ENCODE measurements at places on chromosomes 6 and 20.

GRCh38 chr20:34922654-34923381 is 32.8 kb downstream of the GSS start:
- DNase-seq = no peak

DNA sequence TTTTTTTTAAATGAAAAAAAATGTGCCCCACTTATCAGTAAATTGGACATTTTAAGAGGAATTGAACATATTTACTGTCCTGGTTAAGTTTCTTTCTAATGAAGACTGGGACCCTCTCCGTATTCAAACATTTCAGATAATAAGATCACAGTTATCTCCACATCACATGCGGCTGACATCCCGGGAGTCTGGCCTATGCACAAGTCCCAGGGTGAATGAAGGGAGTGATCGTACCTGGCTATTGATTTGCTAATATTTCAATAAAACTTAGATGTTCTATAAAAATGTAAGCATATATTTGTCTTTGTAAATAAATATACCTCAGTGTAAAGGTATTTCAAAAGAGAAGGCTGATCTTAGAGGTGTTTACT is 58.1 kb downstream of the FOXC1 start:
- no peak for DNase-seq

DNA sequence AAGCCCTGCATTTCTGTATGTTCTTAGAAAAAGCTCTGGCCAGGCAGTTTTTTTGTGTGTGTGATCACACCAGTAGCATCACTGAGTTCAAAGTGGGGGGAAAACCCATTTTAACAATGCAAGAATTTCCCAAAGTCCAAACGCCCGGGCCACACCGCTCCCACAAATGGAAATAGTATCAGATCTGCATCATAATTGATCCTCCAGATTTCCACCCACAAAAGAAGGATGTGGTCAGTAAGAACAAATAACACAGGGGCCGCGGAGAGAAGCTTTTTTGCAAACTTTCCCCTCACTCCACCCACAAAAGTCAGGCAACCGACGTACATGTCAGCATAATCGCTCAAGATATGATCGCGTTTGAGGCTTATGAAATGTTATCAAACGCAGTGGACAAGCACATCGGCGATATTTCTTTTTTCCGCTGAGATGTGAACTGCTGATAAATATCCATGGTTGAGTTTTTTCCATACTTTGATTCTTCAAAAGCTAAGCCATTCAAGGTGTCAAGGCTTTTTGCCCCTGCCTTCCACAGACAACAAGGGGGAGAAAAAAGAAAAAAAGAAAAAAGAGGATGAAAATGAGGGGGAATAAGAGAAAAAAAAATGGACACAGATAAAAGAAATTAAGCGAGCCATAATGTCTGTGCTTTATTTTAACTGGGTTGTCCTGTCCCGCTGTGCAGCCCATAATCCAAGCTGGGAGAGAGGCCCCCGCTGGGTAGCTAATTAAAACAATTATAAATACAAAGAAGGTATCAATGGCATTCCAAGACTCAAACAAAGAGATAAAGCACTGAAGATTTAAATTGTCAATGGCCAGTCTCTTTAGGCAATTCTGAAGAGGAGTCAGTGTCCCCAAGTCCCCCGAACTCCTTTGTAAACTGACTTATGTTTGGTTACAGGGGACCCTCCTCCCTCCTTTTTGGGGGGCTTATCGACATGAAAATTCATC is 143.5 kb downstream of the ZFP64 start:
- DNase-seq = peak; percentile 67

GRCh38 chr6:114052141-114052540 is 81.2 kb upstream of the HDAC2 start:
- DNase-seq = no peak

- DNase-seq = no peak
Measured at GRCh38 chr20:5835321-5835821, 85.2 kb downstream of the SHLD1 start.

GRCh38 chr6:25535632-25536225 is 116.3 kb upstream of the SCGN start:
- no peak for DNase-seq

GRCh38 chr6:54805077-54805476 is 41.5 kb upstream of the FAM83B start:
- DNase-seq = no peak

DNA sequence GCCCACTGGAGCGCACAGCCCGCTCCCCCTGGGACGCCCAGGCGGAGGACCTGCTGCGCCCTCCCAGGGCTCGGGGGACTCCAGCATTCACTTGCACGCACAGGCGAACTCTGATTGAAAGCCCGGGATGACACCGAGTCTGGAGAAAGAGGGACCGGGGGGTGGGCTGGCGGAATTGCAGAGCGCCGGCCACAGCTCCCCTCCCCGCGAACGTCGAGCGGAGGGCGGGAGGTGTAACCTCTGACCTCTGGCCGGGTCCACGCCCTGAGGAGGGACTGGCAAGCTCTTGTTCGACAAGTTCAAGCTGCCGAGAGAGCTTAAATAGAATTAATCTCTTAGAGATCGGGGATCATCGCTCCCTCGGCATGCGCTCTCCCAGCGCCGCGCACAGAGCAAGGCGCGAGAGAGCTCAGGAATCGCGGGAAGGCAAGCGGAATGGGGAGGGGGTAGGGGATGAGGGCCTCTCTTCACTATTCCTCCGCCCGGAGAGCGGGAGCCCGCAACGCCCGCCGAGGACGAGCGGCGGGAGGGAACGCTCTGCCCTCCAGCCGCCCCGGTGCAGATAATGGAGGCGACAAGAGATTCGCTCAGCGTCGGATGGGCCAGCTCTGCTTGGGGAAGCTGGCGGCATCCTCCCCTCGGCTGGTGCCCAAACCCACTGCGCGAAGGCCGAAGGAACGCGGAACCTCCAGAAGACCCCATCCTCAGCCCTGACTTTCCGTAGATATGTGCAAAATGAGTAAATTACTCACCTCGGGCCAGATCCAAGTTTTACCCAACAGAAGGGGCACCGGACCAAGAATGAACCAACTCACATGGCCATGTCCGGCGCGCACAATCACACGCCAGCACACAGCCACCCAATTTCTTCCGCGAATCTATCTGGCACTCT is 761 bp upstream of the NR2E1 start:
- DNase-seq = no peak

GRCh38 chr20:17699931-17700351 is at the start of gene BANF2:
Gene BANF2 (plus strand): TSS chr20:17699966. CDS start chr20:17725026, 25,060 bp downstream.
- no peak for DNase-seq

DNA sequence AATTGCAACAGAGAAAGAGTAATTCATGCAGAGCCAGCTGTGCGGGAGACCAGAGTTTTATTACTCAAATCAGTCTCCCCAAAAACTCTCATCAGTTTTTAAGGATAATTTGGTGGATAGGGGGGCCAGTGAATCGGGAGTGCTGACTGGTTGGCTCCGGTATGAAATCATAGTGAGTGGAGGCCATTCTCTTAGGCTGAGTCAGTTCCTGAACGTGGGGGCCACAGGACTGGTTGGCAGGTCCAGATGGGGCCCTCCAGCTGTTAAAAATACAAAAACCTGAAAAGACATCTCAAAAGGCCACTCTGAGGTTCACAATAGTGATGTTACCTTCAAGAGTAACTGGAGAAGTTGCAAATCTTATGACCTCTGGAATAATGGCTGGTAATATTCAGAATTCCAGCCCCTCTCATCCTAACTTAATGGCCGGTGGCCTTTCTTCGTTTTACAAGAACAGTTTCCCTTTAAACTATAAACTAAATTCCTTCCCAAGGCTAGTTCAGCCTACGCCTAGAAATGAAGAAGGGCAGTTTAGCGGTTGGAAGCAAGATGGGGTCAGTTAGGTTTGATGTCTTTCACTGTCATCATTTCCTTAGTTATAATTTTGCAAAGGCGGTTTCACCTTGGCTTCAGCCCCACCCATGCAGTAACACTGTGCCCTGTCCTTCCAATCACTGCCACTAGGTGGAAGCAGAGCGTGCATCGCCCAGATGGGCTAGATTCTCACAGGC is 6.8 kb upstream of the MICA start:
- peak; percentile 90 for DNase-seq

DNA sequence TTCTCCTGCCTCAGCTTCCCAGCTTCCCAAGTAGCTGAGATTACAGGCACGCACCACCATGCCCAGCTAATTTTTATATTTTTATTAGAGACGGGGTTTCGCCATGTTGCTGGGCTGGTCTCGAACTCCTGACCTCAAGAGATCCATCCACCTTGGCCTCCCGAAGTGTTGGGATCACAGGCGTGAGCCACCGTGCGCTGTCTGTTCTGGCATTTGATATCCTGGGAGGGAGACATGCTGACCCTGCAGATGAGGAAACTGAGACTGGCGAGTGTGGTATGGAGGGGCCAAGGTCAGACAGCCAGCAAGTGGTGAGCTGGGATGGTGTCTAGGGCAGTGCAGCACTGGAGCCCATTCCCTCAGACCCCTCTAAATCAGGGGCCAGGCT is 44.6 kb downstream of the SRC start:
- no peak for DNase-seq

- no peak for DNase-seq
Measured at GRCh38 chr6:13741365-13741764, 29.7 kb upstream of the RANBP9 start.

Data from activated CD4-positive, alpha-beta T cell treated with anti-CD3 and anti-CD28 coated beads, Interleukin-10, Interleukin-2, amounts not matched to agents 100 ng/mL and 50 ng/mL, durations not matched to agents 16 hours and 8 hours (primary cell).